Caki2 (cell line): ENCODE measurements at places on chromosomes 3 and 15.

DNA sequence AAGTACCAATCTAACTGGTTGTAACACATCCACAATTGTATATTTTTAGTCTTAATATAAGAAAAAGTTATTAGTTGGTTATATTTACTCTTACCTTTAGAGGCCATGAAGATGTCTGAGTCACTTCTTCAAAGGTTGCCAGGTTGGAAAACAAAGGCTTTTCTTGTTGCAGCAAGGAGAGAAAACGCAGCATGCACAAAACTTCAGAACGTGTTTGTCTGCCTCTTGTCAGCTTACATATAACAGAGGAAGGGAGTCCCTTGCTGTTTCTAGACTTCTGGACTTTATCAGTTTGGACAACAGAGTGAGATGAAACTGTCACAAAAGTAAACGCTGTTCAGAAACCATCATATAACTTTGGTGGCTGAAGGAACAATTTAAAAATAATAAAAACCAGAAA lies at the start of gene PLSCR5:
Gene PLSCR5, minus strand, starts transcription at position 241 of the 400 bp plus-strand sequence. Its CDS starts 134 bp downstream, at position 107.
- DNase-seq = no peak

GRCh38 chr15:89442671-89443307 lies 53.6 kb downstream of the RHCG start:
- peak; percentile 33 for DNase-seq

DNA sequence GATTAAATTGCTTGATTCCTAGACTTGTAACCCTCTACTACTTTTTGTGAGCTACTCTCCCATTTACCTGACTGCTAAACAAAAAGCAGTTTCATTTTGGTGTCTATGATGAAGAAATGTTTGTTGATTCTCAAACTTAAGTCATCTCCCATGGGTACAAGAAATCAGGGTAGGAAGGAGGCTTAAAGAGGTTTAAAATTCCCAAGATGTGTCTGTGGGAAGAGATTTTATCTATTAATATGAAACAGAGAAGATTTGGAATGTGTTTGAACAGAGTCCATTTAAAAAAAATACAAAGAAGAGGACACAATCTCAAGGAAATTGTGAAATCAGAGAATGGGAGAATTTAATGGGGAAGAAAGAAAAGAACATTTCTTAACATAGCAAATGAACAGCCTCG lies 14.8 kb downstream of the P3H2 start:
- no peak for DNase-seq

GRCh38 chr15:50543556-50543955 lies 2.9 kb downstream of the USP50 start:
- DNase-seq = no peak

GRCh38 chr3:121794264-121794983 lies 40.4 kb downstream of the IQCB1 start:
- DNase-seq = no peak

DNA sequence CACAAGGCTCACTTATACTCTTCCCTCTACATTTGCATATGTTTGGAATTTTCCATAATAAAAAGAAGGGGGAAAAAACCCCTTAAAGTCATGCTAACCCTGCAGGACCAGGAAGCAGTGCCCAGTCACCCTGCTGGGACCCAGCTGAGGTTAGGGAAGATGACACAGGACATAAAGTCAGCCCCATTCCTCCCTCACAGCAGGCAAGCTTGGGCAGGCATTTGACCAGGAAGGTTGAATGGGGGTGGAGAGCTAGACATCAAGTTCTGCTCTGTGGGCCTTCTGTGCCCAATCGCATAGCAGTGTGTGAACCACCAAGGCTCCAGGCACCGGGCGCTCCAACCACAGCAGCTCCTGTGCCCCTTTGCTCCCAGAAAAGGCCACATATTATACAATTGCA lies 7.1 kb upstream of the HDAC11 start:
- no peak for DNase-seq
